ENCODE measurements at places on chromosomes 3 and 15. TPM values are rescaled to one million over a fixed set of nuclear protein-coding genes. Genes with fewer than 3 reads are reported as not detected.

DNA sequence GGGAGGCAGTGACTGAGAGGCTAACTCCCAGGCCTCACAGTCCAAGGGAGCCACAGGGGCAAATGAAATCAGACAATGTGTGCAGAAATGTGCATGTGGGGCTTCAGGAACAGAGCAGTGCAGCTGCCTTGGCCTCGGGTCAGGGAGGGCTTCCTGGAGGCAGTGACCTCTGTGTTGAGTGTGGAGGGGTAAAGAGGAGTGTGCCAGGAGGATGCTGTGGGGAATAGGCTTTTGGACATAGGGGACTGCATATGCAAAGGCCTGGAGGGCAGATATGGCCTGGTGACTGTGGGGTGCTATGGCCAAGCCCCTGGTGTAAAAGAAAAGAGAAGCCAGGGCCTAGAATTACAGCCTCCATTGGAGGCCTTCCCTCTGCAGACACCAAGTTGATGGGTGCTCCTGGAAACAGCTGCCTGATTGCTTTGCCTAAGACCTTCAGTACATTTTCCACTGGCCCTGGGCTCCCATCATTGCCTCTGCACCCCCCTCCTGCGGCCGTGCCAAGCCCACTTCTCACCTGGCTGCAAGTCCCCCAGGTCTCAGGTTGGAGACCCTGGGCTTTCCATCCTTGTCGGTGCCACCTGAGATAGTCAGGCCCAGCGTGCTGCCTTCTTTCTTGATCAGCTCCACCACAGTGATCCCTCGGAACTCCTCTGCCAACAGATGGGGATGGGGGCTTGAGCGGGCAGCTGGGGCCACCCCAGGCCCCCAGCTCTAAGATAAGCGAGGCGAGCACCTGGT is 15.1 kb downstream of the GRIP2 start:
- DNase-seq: no peak

DNA sequence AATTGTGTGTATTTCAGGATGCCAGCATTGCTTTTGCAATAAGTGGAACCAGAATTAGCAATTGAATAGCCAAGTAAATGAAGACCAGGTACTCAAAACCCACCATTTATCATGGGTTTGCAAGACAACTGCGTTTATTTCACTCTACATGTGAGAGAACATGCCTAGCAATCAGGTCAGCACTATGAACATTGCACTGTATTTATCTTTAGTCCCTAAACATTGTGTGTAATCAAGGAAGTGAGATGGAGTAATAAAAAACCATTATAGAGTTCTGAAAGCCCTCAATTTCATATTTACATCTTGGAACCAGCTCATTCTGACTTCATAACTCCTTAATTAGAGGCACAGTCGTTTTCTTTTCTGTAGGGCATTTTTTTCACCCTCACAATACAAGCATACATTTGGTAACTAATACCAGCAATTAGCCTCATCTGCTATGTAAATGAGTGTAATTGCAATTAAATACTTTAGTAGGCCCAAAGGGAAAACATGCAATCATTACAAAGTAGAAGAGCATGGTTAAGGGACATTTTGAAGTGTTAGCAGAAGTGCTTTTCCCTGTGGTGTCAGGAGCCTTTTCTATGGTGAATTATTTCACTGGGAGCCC is 153.1 kb upstream of the DPH6 start:
- no peak for DNase-seq

DNA sequence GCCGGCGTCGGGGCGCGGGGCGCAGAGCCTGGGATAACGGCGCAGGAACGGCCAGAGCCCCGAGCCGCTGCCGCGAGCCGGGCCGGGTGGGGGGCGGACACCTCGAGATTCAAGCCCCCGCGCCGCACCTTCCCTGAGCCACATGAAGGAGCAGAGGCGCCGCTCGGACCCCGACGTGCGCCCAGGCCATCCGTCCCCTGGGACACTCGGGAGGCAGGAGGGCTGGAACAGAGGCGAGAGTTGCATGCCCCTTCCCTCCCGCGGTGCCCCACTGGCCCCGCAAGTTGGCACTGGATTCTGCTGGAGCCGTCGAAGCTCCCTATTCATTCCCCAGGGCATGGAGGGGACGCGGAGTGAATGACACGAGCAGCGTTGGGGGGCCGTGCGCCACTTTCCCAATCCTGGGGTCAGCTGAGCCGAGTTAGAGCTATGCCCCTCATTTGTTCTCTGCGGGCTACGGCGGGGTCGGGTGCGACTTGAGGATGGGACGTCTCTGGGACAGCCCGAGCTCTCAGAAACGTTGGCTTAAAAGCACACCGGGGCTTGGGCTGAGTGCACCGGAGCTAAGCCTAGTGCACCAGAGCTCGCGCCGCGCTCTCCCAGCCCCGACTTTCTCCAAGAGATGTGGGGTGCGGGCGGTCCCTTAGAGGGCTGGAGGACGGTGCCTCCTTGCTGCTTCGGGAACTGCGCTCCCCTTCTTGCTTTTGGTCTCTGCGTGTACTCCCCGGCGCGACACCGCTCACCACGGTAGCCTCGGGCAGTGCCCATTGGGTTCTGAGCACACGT is 588 bp downstream of the SLC6A1 start:
- no peak for DNase-seq

- no peak for DNase-seq
Observed at GRCh38 chr3:72386327-72387000, 461.8 kb downstream of the SHQ1 start.

DNA sequence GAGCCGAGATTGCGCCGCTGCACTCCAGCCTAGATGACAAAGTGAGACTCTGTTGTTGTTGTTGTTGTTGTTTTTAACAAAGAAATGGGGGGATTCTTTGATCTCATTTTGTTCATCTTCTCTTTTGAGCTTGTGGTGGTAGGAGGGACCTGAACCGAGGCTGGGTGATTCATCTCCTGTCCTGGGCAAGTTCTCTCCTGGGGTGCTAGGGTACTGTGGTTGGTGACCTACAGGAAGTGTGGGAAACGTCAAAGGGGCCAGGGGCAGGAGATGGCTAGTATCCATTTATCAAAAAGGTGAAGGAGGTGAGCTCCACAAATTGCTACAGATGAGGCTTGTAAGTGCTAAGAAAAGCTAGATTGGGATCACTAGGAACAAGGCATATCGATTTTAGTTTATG is 14.3 kb downstream of the PPCDC start:
- DNase-seq: no peak

DNA sequence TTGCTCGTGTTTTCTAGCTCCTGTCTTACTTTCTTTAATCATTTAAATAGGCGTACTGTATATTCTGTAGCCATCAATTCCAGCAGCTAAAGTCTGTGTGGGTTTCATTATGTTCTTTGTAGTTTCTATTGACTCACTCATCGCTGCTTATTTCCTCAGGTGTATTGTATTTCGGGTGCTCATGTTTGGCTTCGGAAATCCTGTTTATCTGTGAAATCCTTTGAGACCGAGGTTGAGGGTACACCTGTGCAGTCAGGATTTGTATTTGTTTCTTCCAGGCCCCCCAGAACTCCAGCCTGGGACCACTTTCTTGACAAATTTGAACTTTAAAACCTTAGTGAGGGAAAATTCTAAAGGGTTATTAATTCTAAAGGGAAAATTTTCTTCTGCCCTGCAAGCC is 2.0 kb upstream of the PAK2 start:
- no peak for DNase-seq

DNA sequence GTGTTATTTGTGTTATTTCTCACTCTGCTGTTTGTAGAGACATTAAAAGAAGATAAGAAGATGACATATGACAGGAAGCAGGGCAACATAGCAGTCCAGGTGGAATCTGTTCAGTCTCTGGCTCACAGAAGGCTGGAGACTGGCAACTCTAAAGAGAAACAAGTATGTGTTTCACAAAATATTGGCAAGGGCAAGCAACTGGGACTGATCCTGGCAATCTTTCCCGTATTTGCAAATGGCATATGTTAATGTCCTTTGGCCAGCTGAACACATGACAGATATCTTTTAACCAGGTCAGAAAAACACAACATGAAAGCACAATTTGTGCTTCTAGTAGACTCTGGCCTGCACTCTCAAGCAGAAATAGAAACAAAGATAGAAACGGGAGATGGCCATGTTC is 1354.1 kb upstream of the EPHA6 start:
- DNase-seq: no peak

- DNase-seq: peak; percentile 21
Observed at GRCh38 chr3:160754371-160754854, 1.6 kb upstream of the PPM1L start.

- no peak for DNase-seq
Observed at GRCh38 chr15:84669726-84670125, 11.7 kb upstream of the NMB start.

Gene SAXO2
- polyA plus RNA-seq: 6.1 TPM

DNA sequence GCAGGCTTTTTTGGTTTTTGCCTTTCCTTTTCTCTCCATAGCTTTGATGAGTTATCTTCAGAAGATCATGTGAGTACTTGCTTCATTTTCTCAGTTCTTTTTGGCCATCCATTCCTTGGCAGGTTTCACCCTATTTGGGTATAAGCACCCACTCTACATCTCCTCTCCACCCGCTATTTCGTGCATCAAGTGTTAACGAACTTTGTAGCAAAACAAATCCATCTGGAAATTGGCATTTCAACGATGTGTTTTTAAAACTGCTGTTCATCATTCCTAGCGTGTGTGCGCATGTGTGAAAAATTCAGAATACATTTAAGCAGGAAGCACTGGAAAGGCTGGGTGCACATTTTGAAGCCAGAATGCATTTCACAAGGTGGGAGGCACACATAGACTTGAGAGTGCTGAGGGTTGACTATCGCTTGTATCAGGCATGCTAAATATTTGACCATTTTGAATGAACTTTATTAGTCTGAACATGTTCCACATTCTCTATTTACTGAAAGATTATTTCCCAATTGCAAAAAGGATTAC is 89.7 kb upstream of the FHIT start:
- DNase-seq: no peak

DNA sequence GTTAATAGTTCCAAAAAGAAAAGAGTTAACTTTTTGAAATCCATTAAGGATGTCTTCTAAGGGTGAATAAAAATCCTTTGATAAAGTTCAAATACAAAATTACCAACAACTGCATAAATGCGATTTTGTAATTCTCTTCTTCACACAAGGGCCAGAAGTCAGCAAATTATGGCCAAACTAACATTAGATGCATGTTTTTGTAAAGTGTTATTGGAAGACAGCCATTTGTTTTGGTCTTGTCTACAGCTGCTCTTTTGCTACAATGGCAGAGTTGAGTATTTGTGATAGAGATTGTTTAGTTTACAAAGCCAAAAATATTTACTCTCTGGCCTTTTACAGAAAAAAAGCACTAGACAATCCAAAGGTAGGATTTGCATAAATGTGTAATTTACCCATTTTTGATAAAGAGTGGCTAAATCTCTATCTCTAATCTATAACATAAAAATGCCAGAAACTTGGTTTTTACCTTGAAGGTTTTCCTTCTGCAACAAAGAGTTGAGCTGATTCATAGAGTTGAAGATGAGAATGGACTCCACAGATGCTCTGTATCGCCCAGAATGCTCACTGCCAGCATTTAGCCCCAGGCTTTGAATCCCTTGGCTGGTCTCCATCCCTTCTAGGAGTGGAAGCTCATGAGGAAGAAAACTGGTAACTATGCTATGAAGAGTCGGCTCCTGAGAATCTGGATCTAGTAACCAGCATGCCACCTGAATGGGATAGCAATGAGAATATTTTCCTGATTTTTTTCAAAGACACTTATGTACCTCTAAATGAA is 64.5 kb downstream of the POLQ start:
- no peak for DNase-seq

DNA sequence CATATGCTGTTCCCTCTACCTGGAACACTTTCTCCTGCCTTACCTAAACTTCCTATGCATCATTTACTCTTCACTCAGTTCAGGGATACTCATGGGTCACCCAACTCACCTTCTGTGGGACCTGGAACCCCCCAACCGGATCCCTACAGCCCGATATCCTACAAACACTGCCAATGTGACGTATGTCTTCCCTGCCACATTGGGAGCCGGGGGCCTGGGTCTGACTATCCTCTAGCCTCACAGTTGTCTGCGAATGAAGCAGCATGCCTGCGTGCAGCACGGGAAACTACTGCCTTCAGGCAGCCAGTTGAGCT is 405 bp downstream of the NPRL2 start:
- no peak for DNase-seq

All from right renal cortex interstitium (tissue), 3 donors.